ENCODE measurements at places on chromosomes 3 and 15.

- H3K4me3 ChIP-seq: no peak overlapping the region
- H3K4me1 ChIP-seq: no peaks in the 10 kb centered on the region
- H3K27ac ChIP-seq: no peak overlapping the region
- no peaks in the 10 kb centered on the region for H3K36me3 ChIP-seq
- H3K27me3 ChIP-seq: no peaks in the 10 kb centered on the region
These were observed 628.5 kb downstream of the GBE1 start for GRCh38 chr3:81132995-81133394.

- H3K36me3 ChIP-seq: no peaks in the 10 kb centered on the region
- no peak overlapping the region for H3K27ac ChIP-seq
These were observed 255.3 kb downstream of the EDEM1 start for GRCh38 chr3:5442786-5443138.

DNA sequence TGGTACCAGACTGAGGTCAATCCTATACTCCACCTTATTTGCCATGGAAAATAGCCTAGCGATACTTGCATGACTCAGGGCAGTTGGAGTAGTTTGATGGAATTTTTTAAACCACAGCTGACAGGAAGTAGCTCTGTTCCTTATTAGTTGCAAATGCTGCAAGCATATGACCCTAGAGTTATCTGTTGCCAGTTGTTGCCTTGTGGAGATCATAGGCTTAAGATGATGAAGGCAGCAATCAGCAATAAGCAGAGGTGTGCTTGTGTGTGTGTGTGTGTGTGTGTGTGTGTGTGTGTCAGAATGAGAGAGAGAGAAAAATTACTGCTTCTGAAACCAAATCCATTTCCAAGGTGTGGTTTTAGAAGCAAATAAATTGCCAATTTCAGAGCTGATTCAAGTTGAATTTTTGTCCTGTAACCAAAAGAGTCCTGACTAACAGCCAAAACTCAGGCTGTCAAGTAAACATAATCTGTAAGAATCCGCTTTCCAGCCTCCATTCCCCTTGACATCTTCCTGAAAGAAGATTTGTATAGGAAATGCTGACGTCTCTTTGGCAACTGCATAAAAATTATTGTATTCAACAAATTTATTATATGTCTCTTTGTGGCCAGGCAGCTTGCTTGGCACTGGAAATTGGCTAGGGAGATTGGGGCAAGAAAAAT, 141.2 kb downstream of the SERPINI1 start:
- no peak overlapping the region for H3K4me3 ChIP-seq
- H3K36me3 ChIP-seq: no peaks in the 10 kb centered on the region
- no peak for DNase-seq
- H3K27ac ChIP-seq: no peak overlapping the region
- peaks cover 19% of the 10 kb centered on the region for H3K27me3 ChIP-seq

DNA sequence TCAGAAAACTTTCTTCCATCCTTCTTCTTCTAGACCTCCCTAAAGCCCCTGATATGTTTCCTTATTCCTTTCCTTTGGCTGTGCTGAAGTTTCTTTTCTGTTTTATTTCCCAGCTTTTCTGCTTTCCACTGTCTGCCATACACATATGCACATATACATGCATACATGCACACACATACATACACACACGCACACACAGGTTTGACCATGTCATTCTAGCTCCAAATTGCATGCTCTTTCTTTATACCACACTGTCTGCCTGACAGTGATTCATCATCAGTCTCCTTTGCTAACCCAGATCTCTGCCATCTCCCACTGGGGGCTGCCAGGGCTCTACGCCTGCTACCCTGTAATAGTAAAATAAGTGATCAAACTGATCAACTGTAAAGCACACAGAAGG, 181.3 kb downstream of the STAC start:
- H3K4me1 ChIP-seq: no peaks in the 10 kb centered on the region
- H3K27me3 ChIP-seq: no peaks in the 10 kb centered on the region
- no peak for DNase-seq
- no peaks in the 10 kb centered on the region for H3K36me3 ChIP-seq
